SHP77 (cell line): ENCODE measurements at places on chromosomes 11 and 22.

GRCh38 chr11:125223901-125224361 lies 59.4 kb downstream of the PKNOX2 start:
- DNase-seq, result no peak

GRCh38 chr11:121740902-121741301 lies 288.1 kb upstream of the SORL1-AS1 start:
- no peak for DNase-seq

DNA sequence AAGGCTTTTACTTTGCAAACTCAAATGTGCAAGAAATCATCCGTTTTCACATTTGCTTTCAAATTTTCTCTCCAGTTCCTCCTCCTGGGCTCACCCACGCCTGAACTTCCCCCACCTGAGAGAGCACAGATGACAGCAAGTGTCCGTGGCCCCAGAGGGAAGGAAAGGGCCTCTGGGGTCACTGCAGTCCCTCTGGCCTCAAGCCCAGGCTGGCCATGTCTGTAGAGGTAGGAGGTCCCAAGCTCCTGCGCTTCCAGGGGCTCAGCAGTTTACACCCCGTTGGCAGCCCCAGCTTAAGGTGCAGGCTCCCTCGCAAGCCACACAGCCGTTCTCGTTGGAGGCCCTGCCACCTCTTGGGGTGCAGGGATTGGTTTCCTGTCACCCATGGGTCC lies 40.5 kb upstream of the PRDM11 start:
- DNase-seq, result no peak

GRCh38 chr11:128879817-128880216 lies 11.3 kb upstream of the KCNJ5 start:
- DNase-seq, result no peak

DNA sequence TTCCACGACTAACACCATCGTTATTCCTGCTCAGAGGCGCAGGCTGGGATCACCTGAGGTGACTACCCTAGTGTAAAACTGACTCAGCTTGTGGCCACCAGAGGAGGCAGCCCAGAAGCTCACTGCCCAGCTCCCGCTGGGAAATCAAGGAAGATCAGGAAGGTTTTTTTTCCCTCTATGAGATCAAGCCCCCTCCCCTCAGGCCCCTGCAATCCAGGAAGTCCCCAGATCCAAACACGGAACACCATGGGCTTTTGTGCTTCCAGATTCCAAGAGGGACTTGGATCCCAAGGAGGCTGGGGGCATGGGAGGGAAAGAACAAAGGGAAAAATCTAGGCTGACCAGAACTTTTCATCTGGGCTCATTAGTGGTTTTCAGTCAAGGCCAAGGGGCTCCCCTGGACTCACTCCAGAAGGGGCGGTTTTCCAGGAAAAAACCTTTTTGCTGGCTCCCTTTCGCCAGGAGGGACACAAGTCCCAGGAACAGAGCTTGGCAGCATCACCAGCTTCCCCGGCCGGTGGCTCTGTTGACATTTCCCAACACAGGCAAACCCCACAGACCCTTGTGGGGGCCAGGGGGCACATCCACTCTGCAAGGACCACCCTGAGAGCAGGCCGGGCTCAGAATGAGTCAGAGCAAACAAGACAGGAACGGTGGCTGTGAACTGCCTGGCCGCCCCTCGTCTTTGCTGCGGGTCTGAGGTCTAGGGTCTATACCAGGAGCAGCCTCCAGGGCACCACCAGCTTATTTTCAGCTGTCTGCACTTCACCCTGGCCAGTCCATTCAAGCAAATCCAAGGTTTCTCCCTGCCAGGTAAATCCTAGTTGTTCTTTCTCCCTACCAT lies 36.8 kb downstream of the MYH9 start:
- DNase-seq, result no peak

DNA sequence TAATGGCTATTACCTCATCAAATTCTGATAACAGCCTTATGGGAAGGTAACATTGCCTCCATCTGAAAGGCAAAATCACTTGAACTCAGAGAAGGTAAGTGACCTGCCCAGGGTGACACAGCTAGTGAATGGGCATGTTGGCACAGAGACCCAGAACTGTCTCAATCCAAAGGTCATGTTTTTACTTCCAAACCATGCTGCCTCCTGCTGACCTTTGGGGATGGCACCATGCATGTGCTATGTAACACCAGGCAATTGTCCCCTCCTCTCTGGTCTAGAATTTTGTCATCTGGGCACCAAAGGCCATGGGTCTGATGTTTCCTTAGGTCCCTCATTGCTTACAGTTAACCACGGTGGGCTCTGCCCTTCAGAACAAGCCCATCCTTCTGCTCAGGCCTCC lies 417.4 kb downstream of the SOX6 start:
- DNase-seq, result no peak

DNA sequence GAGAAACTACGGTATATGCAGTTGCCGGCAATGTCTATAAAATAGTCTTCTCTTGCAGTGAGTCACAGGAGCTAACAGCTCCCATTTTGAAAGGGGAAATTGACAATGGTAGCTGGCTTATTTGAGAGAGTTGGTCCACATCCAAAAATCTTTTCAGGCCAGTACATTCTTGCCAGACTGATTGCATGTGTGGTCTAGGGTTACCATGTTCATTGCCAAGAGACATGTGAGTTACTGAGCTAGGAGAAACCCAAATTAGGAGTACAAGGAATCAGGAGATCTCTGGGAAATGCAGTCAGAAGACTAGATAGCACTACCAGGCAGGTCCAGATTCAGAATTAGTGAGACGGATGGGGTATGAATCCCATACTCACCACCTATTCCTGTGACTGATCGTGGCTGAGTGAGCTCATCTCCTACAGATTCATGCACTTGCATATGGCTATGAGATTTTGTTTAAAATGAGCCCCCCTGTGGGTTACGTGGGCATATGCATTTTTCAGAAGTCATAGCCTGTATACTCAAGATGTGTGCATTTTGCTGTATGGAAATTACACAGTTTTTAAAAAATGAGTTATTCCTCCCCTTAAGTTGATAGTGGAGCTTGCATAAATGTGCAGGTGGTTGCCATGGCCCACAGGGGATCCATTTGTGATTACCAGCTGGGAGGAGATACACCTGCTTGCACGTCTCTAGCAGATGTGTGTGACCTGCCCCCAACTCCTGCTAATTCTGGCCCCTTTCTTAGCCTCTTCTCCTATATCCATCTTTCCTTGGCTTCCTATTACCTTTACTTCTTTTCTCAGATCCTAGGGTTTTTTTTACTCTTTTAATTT lies 102.7 kb downstream of the COMMD9 start:
- DNase-seq, result no peak

DNA sequence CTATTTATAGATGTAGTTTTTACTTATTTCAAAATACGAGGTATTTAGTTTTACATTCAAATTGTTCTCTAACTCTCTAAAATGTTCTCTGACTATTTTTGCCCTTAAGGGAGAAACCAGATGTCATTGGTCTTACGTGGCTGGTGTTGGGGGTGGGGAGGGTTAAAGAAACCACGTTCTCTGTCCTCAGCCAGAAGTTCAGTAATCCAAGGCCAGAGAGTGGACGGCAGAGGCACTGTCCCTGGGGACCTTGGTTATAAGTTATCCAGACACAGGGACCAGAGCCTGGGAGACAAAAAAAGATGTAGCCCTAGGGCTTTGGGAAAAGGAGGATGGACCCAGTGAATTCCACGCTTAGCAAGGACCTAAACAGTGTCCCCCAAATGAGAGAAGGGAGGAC lies 706 bp upstream of the OR51E1 start:
- DNase-seq, result no peak

DNA sequence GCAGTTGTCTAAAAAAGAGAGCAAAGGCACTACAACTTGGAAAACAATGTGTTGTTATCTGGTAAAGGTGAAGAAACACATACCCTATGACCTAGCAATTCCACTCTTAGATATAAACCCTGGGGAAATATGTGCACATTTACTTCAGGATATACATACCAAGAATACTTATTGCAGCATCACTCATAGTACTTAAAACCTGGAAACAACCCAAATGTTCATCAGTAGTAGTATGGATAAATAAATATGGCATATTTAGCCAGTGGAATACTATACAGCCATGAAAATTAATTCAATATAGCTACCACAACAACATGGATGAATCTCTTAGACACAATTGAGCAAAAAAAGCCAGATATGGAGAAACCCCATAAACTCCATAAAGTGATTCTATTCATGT lies 26.1 kb upstream of the MICAL2 start:
- no peak for DNase-seq

DNA sequence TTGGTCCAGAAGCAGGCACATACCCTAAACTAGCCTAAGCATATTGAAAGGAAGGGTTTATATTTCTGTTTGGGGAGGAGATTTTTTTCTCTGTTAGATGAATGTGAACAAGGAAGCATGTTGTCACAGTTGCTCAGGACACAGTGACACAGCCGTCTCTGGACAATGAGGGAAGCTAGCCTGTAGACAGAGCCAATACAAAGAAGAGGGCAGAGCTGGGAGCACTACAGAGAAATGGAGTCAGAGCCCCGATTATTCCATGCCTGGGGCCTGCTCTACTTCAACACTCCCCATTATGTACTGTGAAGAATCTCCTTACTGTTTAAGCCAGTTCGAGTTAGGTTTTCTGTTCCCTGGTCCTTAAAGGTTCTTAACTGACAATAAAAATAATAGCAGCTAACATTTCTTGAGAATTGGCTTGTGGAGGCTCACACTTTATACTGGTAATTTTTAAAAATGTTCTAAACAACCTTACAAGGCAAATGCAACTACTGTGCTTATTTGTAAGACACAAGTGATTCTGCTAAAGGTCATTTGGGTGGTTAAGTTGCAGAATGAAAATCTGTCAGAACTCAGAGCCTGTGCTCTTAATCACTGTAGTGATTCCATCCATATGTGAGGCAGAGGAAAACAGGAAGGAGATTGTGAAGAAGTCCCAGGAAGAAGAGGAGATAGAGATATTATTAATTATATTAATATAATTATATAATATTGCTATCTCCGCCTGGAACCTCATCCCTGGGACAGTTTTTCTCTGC lies 58.8 kb upstream of the RRAS2 start:
- no peak for DNase-seq

DNA sequence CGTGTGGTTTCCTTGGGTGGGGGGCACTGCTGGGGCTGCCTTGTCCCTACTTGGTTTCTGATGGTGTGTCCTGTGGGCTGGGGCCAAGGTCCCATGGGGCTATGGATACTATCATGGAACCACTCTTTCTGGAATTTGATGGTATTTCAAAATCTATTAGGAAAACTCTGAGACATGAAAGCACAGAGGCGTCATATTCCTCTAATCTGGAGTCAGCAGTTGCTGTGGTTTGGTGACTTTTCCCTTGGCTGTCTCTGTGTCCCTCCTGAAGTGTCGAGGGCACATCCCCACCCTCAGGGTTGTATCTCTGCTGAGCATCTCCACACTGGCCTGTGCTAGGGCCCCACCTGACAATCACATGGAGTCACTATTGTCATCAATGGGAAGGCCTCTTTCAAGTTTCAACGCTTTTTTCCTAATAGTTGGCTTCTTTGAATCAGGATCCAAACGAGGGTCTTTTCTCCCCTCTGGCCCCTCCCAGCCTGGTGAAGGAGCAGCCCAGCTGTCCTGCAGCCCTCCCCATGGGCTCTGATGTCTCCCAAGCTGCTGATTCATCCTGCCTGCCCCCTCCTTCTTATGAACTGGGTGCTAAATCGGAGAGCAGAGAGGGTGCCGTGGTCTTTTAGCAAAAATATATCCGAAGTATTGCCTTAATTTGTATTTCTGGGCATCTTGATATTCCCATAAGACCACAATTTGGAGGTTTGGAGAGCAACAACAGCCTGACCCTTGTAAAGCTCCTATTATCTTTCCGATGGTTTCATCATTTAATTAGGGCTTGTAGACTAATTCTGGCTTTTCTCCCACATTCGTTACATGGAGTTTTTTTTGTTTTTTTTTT lies 38.5 kb downstream of the MED15 start:
- no peak for DNase-seq

DNA sequence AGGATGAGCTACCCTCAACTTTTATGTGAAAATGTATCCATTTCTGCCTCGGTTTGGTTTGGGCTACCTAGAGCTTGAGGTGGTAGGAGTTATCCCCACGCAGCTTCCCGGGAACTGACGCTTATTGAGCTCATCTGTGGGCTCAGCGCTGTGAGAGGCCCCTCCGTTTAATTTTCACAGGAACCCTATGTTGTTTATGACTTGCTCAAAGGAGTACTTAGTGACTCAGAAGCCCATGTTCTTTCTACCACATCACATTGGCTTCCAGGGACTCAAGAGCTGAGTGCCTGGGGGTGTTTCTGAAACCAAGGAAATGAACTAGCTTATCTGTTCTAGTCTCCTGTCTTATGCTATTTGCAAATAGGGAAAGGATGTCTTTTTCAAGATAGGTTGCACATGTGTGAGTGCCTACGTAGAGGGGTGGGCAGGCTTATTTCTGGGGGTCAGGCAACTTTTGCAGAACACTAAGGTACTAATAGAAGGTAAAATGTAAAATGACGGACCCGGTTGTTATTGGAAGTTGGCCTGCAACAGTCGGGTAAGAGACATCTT lies 40.5 kb downstream of the MICAL2 start:
- DNase-seq, result no peak

- no peak for DNase-seq
Observed at GRCh38 chr11:133249065-133249464, 283.2 kb downstream of the OPCML start.

GRCh38 chr11:14304601-14305000 lies 54.4 kb downstream of the RRAS2 start:
- DNase-seq, result no peak

DNA sequence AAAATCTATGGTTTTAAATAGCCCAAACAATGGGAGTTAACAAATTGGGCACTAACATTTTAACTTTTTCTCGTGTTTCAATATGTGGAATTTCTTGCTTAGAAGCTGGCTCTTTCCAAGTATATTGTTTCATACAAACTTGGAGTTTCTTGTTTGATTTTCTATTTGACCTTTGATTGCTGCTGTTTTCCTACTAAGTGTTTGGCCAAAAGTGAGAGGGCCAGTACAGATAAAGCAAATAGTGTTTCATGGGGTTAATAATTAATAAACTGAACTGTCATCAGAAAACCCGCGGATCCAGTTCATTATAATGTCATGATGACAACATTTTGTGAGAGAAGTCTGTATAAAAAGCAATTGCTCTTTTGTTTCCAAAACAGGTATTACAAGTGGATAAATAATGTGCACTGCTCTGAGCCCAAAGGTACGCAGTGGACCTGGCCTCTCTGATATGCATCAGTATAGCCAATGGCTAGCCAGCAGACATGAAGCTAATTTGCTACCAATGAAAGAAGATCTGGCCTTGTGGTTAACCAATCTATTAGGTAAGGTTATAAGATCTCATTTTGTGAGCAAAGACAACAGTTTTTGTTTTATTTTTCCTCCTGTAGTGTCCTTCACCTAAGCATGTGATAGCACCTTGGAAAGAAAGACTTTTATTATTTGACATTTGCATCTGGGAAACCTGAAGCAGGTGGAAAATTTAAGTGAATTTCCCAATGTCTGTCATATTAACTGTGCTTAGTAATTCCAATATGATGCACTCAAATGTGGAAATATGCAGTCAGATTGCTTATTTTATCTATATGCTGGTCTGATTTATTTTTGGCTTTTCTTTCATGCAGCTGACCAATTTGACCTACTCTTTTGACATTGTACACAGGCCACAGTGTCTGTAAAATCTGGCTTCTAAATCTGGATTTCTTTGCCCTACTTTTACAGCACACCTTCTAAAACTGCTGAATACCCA lies 8.3 kb downstream of the GAS2 start:
- DNase-seq, result no peak
